ENCODE measurements at places on chromosomes 4 and X. TPM values are rescaled to one million over a fixed set of nuclear protein-coding genes. Genes with fewer than 3 reads are reported as not detected.

Gene CENPVL2
- total RNA-seq: not detected

Gene DMRTC1
- not detected for total RNA-seq

Gene HSD17B13
- 0.31 TPM for total RNA-seq

Gene CHRDL1
- 34.7 TPM for total RNA-seq

Gene GAGE1
- total RNA-seq: not detected

Gene CITED1
- not detected for total RNA-seq

Gene RIBC1
- 1.2 TPM for total RNA-seq

Gene UGT2B7
- 15.7 TPM for total RNA-seq
